ENCODE measurements at places on chromosomes 5 and 9. TPM values are rescaled to one million over a fixed set of nuclear protein-coding genes. Genes with fewer than 3 reads are reported as not detected.

Gene CA9
- not detected for total RNA-seq

Gene CLINT1
- 131 TPM for total RNA-seq

Gene FEM1C
- 19.1 TPM for total RNA-seq

Gene SH3TC2
- total RNA-seq = 70.0 TPM

Gene GCNT4
- total RNA-seq = 17.8 TPM

Gene DAPK1
- total RNA-seq = 100 TPM

Gene PCDHA9
- total RNA-seq = 0.34 TPM

Gene CD72
- 2.0 TPM for total RNA-seq

Gene SLC34A1
- not detected for total RNA-seq

Gene SHISAL2B
- total RNA-seq = not detected

Gene FCN1
- 3.1 TPM for total RNA-seq

Gene PCDHA1
- not detected for total RNA-seq

Gene FABP6
- total RNA-seq = 6.2 TPM
